M059J (cell line): ENCODE measurements at places on chromosomes 12 and 14. TPM values are rescaled to one million over a fixed set of nuclear protein-coding genes. Genes with fewer than 3 reads are reported as not detected.

TUBA1A gene
- total RNA-seq, result 415 and 467 TPM in 2 replicates

PLEKHD1 gene
- not detected in 2 replicates for total RNA-seq

TCL1B gene
- not detected in 2 replicates for total RNA-seq

ANAPC5 gene
- 143 and 169 TPM in 2 replicates for total RNA-seq

SGPP1 gene
- total RNA-seq, result 21.6 and 29.2 TPM in 2 replicates

COQ10A gene
- 15.4 and 17.1 TPM in 2 replicates for total RNA-seq

NGDN gene
- 37.3 and 46.4 TPM in 2 replicates for total RNA-seq

FAM177A1 gene
- total RNA-seq, result 40.6 and 49.9 TPM in 2 replicates

MYO1H gene
- total RNA-seq, result not detected in 2 replicates

CD27 gene
- total RNA-seq, result not detected in 2 replicates

TCTN1 gene
- 40.4 and 42.8 TPM in 2 replicates for total RNA-seq

RGS6 gene
- total RNA-seq, result not detected in 2 replicates

RNASE7 gene
- total RNA-seq, result not detected in 2 replicates

POTEM gene
- total RNA-seq, result not detected in 2 replicates

TMEM229B gene
- total RNA-seq, result 13.0 and 21.5 TPM in 2 replicates

ANO4 gene
- 0.07 and 0.69 TPM in 2 replicates for total RNA-seq

PMEL gene
- 0.54 and 0.69 TPM in 2 replicates for total RNA-seq

EXOC3L4 gene
- not detected in 2 replicates for total RNA-seq

GNG2 gene
- total RNA-seq, result 13.9 and 14.7 TPM in 2 replicates

PTPRB gene
- 1.6 and 3.4 TPM in 2 replicates for total RNA-seq

ADAMTS20 gene
- total RNA-seq, result 0.30 TPM in 1 of 2 replicates, not detected in the other

PRICKLE1 gene
- total RNA-seq, result 3.9 and 5.1 TPM in 2 replicates

CDK4 gene
- total RNA-seq, result 175 and 179 TPM in 2 replicates

FAM222A gene
- 0.89 and 2.1 TPM in 2 replicates for total RNA-seq

LTBR gene
- 0.34 and 0.49 TPM in 2 replicates for total RNA-seq

G2E3 gene
- total RNA-seq, result 19.0 and 31.5 TPM in 2 replicates

NRIP2 gene
- not detected in 2 replicates for total RNA-seq

CPNE6 gene
- not detected in 2 replicates for total RNA-seq

RILPL1 gene
- total RNA-seq, result 9.2 and 15.7 TPM in 2 replicates
